Pancreas (tissue), 10 donors: ENCODE measurements at places on chromosomes 16 and 17. TPM values are rescaled to one million over a fixed set of nuclear protein-coding genes. Genes with fewer than 3 reads are reported as not detected.

Gene EXOC3L1
- total RNA-seq, result 2.3 TPM

DNA sequence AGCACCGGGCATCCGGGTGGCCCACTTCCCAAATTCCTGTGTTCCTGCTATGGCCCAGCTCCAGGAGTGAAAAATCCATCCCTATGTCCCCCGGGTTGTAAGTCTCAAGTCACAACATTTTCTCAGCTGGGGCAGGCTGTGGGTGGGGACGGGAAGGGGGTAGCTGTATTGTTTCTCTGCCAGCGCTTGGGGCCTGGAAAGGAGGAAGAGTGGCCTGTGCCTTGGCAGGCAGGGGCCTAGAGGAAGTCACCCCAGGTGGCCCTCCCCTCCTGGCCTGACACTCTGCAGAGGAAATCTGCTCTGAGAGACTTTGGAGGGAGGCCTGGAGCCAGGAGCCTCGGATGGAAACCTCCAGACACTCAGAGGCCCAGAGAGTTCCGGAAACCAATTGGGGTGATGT lies 10.6 kb upstream of the SCN4A start:
- no peaks in the 10 kb centered on the region for H3K4me1 ChIP-seq
- no peaks in the 10 kb centered on the region for H3K27me3 ChIP-seq
- no peaks in the 10 kb centered on the region for H3K36me3 ChIP-seq
- H3K4me3 ChIP-seq, result no peak overlapping the region

GRCh38 chr16:56234737-56235136 lies 43.4 kb downstream of the GNAO1 start:
- H3K27ac ChIP-seq, result no peak overlapping the region
- no peaks in the 10 kb centered on the region for H3K36me3 ChIP-seq
- H3K27me3 ChIP-seq, result no peaks in the 10 kb centered on the region
- DNase-seq, result no peak

- no peaks in the 10 kb centered on the region for H3K36me3 ChIP-seq
- no peaks in the 10 kb centered on the region for H3K27me3 ChIP-seq
- peaks cover 8% of the 10 kb centered on the region for H3K4me1 ChIP-seq
- H3K4me3 ChIP-seq, result no peak overlapping the region
Observed at GRCh38 chr17:57665696-57666095, 79.4 kb downstream of the CCDC182 start.

GRCh38 chr16:4404247-4404966 lies 12.0 kb downstream of the CORO7 start:
- H3K4me1 ChIP-seq, result no peaks in the 10 kb centered on the region
- H3K27me3 ChIP-seq, result no peaks in the 10 kb centered on the region
- H3K4me3 ChIP-seq, result no peak overlapping the region
- no peaks in the 10 kb centered on the region for H3K36me3 ChIP-seq

- H3K4me1 ChIP-seq, result no peaks in the 10 kb centered on the region
- H3K36me3 ChIP-seq, result no peaks in the 10 kb centered on the region
- DNase-seq, result no peak
- H3K4me3 ChIP-seq, result no peak overlapping the region
- no peaks in the 10 kb centered on the region for H3K27me3 ChIP-seq
Observed at GRCh38 chr17:67867591-67867990, 42.3 kb downstream of the BPTF start.

- H3K27ac ChIP-seq, result no peak overlapping the region
- H3K4me3 ChIP-seq, result no peak overlapping the region
- DNase-seq, result no peak
- no peaks in the 10 kb centered on the region for H3K4me1 ChIP-seq
Observed at GRCh38 chr16:6898896-6899295, 433.7 kb upstream of the RBFOX1 start.

Gene ABCA6
- 11.0 TPM for total RNA-seq

Gene BRICD5
- 2.0 TPM for total RNA-seq

DNA sequence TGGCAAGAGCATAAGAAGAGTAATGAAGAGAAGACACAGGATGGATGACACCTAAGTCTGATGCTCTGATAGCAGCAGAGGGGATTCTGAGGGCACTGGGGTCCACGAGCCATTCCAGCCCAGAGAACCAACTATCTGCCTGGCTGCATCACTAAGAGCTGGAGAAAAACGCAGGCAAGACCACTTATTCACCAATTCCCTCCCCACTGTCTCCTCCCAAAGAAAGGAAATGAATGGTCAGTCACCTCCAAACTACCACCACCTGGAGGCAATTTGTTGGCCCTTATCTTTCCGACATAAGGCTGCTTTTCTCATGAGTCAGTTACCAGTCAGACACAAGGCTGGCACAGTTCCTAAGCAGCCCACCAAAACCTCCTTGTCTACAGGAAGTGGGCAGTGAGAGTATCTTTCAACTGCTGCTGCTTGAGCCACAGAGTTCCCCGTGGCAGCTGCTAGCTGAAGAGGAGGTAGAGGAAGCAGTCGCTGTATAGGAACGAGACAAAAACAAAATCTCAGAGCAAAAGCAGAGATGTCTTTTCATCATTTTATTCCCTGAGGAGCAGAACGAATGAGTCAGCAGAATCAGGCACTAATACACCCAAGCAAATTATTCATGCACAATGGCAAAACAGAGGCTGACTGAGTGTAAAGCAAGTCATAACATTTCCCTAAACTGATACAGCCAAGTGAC lies 111.1 kb downstream of the SMG6 start:
- no peaks in the 10 kb centered on the region for H3K27me3 ChIP-seq
- H3K27ac ChIP-seq, result no peak overlapping the region
- H3K4me1 ChIP-seq, result no peaks in the 10 kb centered on the region
- no peak overlapping the region for H3K4me3 ChIP-seq

Gene KRTAP2-2
- total RNA-seq, result not detected

Gene IGSF6
- 0.55 TPM for total RNA-seq

- H3K4me1 ChIP-seq, result no peaks in the 10 kb centered on the region
- no peaks in the 10 kb centered on the region for H3K36me3 ChIP-seq
- no peak for DNase-seq
- no peak overlapping the region for H3K4me3 ChIP-seq
- H3K27me3 ChIP-seq, result no peaks in the 10 kb centered on the region
- H3K27ac ChIP-seq, result no peak overlapping the region
Observed at GRCh38 chr16:6345090-6345489, 987.6 kb upstream of the RBFOX1 start.

Gene HEXD
- total RNA-seq, result 37.8 TPM

DNA sequence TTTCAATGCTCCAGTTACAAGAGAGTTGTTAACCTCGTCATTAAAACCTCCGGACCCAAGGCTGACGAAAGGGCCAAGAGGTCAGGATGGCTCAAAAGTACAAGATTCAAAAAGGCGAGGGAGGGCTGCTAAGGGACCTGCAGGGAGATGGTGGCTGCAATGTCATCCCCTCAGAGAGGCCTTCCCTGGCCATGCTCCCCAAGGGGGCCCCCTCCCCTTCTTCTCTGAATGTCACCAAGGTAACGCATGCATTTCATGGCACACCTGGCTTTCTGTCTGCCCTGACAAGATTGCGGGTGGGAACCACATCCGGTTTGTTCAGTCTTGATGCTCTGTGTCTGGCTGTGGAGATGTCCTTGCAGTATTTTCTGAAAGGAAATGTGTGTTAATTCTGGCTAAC lies 89.9 kb downstream of the C16orf78 start:
- no peaks in the 10 kb centered on the region for H3K4me1 ChIP-seq
- no peak overlapping the region for H3K4me3 ChIP-seq
- no peak for DNase-seq
- H3K27ac ChIP-seq, result no peak overlapping the region

Gene ITGAX
- total RNA-seq, result 0.79 TPM

- no peaks in the 10 kb centered on the region for H3K36me3 ChIP-seq
- no peaks in the 10 kb centered on the region for H3K4me1 ChIP-seq
- no peaks in the 10 kb centered on the region for H3K27me3 ChIP-seq
- no peak overlapping the region for H3K4me3 ChIP-seq
- DNase-seq, result no peak
Observed at GRCh38 chr16:24686678-24687077, 42.8 kb upstream of the TNRC6A start.

GRCh38 chr16:4511441-4512082 lies 27.0 kb downstream of the CDIP1 start:
- peak; percentile 62 for DNase-seq
- H3K36me3 ChIP-seq, result peaks cover 13% of the 10 kb centered on the region
- peaks cover 10% of the 10 kb centered on the region for H3K4me1 ChIP-seq
- H3K27ac ChIP-seq, result no peak overlapping the region
- H3K4me3 ChIP-seq, result no peak overlapping the region

DNA sequence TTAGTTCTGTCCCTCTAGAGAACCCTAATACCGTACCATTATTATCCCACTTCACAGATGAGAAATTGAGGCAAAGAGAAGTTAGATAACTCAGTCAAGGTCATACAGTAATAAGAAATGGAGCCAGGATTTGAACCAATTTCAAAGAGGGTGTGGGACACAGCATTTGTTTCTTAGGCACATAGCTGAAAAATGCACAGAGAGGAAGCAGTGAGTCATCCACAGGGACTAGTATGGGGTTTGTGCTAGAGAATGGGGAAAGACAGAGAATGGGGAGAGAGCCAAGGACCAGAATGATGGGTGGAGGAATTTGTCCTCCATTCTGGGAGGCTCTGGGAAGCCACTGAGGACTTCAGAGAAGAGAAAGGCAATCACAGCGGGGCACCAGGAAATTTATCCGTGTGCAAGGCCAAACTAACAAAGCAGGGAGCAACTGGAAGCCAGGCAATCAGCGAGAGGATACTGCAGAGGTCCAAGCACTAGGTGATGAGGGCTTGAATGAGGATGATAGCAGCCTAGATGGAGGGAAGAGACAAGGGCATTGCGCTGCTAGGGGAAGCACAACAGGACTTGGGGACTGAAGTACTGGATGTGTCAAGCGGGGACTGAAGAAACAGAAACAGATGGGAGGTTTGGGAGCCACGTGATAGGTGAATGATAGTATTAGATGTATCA lies 78.1 kb upstream of the ZFHX3 start:
- H3K4me3 ChIP-seq, result no peak overlapping the region
- no peaks in the 10 kb centered on the region for H3K27me3 ChIP-seq
- H3K36me3 ChIP-seq, result no peaks in the 10 kb centered on the region
- H3K4me1 ChIP-seq, result no peaks in the 10 kb centered on the region

Gene MAF
- total RNA-seq, result 1.6 TPM
